Stimulated activated CD4-positive, alpha-beta T cell treated with anti-CD3 and anti-CD28 coated beads, Interleukin-2, amount 100 ng/mL, for 48 hours (primary cell): ENCODE measurements at places on chromosomes 16 and 17.

- DNase-seq, result no peak
Observed at GRCh38 chr16:67655363-67655762, 4.7 kb downstream of the ACD start.

- no peak for DNase-seq
Observed at GRCh38 chr17:40556884-40557414, 8.3 kb downstream of the CCR7 start.

DNA sequence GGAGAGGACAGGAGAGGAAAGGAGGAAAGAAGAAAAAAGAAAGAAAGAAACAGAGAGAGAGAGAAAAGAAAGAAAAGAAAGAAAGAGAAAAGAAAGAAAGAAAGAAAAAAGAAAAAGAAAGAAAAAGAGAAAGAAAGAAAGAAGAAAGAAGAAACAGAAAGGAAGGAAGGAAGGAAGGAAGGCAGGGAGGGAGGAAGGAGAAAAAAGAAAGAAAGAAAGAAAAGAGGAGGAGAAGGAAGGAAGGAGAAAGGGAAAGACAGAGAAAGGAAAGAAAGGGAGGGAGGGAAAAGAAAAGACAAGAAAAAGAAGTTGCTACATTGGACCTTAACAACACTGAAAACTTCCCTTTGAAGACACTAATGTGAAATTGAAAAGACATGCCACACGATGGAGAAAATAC lies 56.6 kb upstream of the CCL2 start:
- no peak for DNase-seq

DNA sequence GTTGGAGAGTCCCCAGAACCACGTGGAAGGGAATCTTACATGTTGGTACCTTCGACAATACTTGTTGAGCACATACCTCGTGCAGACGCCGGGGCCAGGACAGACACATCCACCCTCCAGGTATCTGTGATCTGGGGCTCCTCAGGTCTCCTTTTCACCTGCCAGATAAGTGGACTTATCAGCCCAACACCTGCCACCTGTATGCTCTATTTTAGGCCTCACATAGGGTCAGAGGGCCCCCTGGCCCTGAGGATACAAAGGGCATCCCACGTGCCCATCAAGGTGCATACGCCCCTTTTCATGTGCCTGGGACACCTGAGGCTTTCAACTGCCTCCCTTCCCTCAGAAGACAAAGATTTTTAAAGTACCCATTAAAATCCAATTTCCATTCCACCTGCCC lies 212.7 kb downstream of the MRTFB start:
- no peak for DNase-seq

DNA sequence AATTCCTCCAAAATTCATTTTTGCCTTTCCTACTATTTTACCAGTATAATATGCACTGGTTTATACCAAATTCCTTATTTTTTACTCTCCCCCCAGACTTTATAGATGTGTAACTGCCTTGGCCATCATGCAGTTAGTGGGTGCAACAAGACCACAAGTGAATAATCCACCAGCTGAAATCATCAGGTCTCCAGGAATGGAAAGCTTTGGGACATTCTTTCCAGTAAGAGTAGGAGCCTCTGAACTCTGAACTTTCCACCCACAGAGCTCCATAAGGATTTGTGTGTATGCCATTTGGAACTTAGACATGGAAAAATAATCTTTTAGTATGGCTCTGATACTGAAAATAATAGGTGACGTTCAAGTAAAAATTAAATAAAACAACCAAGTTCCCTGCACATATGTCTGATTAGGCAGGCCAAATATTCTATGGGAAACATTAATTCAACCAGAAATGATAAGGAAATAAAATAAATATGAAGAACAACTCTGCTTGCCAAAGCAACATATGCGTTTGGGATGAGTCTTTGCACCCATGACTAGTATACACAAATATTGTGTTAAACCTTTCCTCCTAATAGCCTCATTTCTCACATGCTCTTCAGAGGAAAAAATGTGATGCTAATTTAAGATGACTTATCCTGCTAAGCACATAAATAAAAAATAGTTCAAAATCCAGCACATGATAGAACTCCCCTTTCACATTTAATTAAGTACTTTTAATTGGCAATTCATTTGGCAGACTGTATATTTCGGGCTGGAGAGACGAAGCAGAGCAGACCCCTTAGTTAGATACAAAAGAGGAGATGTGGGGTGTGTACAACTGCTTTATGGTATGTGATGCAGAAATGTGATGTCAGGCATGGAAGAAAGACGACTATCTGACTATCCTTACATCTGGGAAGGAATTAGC lies 11.6 kb upstream of the LYRM9 start:
- no peak for DNase-seq

- no peak for DNase-seq
Observed at GRCh38 chr17:18000030-18000408, 27.4 kb downstream of the DRC3 start.

GRCh38 chr17:63537991-63538692 lies 12.1 kb upstream of the DCAF7 start:
- DNase-seq, result no peak

- DNase-seq, result peak; percentile 47
Observed at GRCh38 chr17:56891751-56892150, 22.1 kb downstream of the TRIM25 start.

GRCh38 chr17:8223356-8224126 lies 13.2 kb upstream of the AURKB start:
- peak; percentile 53 for DNase-seq

GRCh38 chr16:11139326-11140097 lies 116.5 kb downstream of the SOCS1 start:
- no peak for DNase-seq

GRCh38 chr17:3400055-3400454 lies 1.8 kb upstream of the OR1E1 start:
- no peak for DNase-seq

DNA sequence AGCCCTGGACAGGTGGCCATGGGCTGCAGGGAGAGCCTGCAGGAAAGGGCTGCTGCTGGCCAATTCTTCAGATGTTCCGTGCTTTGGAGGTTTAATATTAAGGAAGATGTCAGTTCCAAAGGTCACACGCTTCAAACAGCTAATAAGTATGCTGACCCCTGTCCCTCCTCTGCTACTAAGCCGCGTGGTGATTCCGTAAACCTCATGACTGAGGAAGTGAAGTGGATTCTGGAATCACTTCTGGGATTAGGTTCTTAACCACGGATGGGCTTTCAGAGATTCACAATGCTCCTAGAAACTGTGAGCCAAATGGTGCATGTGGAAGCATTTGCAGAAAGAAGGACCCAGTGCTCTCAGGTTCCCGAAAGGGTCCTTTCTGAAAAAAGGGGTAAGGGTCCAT lies 28.5 kb upstream of the ERN1 start:
- DNase-seq, result no peak

GRCh38 chr16:67388591-67388990 lies 4.7 kb downstream of the TPPP3 start:
- no peak for DNase-seq

DNA sequence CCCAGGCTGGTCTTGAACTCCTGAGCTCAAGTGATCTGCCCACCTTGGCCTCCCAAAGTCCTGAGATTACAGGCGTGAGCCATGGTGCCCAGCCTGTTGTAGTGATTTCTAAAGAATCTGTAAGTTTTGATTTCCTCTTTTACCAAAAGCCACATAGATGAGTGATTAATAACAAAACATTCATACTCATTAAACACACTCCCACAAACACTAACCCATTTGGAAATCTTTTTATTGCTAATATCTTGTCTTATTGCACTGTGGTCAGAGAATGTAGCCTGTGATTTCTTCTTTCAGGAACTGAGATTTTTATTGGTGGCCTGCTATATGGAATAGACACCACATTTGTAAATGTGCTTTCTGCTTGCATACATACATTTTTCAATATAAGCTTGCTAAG lies 31.6 kb downstream of the MYH10 start:
- no peak for DNase-seq

DNA sequence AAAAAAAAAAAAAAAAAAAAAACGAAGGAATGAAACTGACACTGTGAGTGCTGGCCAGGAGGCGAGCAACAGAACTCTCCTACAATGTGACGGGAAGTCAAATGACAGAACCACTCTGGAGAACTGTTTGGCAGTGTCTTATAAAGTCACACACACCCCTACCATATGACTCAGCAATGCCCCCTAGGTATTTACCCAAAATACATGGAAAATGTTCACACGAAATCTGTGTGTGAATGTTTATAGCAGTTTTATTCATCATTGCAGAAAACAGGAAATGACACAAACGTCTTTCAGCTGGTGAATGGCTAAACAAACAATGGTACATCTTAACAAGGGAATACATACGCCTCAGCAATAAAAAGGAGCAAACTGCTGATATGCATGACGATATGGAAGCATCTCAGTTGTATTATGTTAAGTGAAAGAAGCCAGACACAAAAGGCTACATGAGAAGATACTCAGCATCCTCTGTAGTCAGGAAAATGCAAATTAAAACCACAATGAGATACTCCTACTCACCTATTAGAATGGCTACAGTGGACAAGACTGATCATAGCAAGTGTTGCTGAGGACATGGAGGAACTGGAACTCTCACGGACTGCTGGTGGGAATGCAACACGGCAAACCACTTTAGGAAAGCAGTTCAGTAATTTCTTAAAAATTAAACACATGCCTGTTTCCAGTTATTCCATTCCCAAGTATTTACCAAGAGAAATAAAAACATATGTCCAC lies 74.7 kb downstream of the TBC1D16 start:
- no peak for DNase-seq
